Activated CD4-positive, alpha-beta T cell treated with anti-CD3 and anti-CD28 coated beads, Interleukin-2, amount 50 U/mL, for 24 hours (primary cell): ENCODE measurements at places on chromosomes 2 and 18.

GRCh38 chr2:222105046-222105445 is 193.8 kb downstream of the PAX3 start:
- DNase-seq: no peak

GRCh38 chr2:173990245-173990644 is 25.1 kb upstream of the SP3 start:
- DNase-seq: no peak

DNA sequence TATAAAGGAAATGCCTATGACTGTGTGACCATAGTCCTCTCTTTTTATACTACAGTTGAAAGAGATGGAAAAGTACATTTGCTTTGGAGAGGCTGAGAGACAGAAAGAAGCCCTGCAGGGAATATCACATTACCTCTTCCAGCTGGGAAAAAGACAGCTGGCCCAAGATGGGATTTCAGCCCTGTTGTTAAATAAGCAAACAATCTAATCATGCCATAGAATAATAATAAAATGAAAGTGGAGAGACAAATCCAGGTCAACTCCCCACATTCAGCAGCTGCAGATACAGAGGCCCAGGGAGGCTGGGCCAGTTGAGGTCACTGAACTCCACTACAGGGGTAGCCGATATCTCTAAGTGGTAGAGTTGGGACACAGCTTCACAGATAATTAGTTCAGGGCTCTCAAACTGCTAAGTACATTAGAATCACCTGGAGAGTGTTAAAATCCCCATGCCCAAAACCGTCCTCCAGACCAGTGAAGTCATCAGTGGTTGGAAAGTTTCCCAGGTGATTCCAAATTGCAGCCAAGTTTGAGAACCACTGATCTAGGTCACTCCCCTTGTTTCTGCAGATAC is 81.9 kb downstream of the MOGAT1 start:
- no peak for DNase-seq

DNA sequence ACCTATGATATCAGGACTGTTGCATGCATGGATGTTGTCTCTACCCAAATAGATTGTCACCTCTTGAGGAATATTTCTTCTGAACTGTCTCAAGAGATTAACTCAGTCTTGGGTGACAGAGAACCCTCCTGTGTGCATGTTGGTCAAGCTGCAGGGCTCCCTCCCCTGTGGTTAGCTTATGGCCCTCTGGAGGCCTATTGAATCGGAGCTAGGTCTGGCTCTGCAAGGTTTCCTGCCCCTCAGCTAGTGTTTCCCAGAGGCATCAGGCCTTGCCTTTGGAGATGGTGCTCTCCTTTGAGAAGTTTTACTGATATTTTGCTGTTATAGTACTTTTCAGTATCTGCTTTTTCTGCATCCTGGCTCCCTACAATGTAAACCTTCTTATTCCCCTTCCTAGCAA is 769.2 kb upstream of the FAM98A start:
- no peak for DNase-seq

DNA sequence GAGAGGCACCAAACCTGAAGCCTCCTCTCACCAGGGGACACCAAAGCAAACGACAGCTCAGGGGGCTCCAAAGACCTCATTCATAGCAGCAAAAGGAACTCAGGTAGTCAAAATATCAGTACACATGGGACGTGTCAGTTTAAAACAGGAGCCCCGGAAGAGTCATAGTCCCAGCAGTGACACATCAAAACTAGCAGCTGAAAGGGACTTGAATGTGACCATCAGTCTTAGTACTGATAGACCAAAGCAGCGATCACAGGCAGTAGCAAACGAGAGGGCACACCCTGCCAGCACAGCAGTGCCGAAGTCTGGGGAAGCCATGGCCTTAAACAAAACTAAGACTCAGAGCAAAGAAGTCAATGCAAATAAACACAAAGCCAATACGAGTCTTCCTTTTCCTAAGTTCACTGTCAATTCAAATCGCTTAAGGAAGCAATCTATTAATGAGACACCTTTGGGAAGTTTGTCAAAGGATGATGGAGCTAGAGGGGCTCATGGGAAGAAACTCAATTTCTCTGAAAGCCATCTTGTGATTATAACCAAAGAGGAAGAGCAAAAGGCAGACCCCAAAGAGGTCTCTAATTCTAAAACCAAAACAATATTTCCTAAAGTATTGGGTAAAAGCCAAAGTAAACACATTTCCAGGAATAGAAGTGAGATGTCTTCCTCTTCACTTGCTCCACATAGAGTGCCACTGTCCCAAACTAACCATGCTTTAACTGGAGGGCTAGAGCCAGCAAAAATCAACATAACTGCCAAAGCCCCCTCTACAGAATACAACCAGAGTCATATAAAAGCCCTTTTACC is 1.2 kb downstream of the GALNT5 start:
- DNase-seq: no peak

- no peak for DNase-seq
These were observed 322.9 kb upstream of the KCNJ3 start for GRCh38 chr2:154375579-154375931.

GRCh38 chr2:74179063-74179865 is 585 bp upstream of the MOB1A start:
- DNase-seq: no peak

- DNase-seq: no peak
These were observed 976.3 kb downstream of the TMEM182 start for GRCh38 chr2:103738108-103738507.

DNA sequence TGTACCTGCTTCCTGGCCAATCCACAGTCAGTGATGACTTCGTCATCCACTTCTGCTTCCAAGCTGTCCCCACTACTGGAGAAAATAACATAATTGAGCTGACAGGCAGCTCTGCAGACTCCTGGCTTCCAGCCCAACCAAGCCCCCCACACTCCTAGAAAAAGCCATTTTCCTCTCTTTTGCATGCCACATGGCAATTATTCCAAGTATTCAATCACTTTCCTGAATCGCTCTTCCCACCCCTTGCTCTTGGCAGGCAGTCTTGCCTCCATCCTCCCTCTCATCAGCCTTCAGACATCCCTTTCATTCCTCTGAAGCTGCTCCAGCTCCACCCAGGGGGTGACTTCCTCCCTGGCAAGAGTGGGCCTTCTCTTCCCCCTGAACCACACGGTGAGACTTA is 14.3 kb upstream of the ST8SIA5 start:
- DNase-seq: no peak

DNA sequence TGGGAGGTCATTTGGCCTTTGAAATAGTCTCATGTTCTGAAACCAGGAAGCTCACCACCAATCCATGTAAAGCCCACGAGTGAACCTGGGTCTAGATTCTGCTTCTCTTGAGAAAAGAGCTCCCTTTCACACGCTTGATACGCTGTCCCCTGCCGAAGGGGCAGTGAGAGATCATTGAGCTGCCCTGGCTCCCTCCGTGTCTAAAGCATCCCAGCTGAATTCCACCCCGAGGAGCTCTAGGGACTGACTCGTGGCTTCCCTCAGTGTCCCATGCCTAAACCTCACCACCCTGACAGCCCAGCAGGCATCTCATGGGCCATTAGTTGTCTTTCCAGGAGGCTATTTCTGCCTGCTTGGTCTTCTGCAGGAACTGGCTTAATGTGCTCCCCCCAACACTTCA is 68.6 kb downstream of the COL6A3 start:
- DNase-seq: no peak

DNA sequence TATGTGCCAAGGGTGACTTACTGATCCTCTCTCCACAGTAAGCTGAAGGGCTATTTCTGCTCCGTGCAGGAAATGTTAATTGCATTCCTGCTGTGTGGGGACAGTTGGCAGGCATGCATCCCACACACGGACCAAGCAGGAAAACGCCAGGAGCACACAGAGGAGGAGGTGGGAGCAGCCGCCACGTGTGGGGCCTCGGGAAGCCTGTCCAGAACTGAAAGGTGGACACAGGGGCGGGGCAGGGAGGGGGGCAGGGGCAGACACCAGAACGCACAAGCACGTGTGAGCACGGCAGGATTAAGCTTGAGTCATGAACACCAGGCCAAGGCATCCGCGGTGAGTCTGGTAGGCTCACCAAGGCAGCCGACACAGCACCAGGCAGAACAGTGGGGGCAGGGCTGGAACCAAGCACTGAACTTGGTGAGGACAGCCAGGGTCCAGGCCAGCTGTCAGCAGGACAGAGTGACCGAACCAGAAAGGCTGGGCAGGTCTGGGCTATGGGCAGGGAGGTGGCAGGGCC is 177.1 kb downstream of the EIPR1 start:
- DNase-seq: no peak

- no peak for DNase-seq
These were observed 38.2 kb downstream of the UBR3 start for GRCh38 chr2:169865492-169865891.

DNA sequence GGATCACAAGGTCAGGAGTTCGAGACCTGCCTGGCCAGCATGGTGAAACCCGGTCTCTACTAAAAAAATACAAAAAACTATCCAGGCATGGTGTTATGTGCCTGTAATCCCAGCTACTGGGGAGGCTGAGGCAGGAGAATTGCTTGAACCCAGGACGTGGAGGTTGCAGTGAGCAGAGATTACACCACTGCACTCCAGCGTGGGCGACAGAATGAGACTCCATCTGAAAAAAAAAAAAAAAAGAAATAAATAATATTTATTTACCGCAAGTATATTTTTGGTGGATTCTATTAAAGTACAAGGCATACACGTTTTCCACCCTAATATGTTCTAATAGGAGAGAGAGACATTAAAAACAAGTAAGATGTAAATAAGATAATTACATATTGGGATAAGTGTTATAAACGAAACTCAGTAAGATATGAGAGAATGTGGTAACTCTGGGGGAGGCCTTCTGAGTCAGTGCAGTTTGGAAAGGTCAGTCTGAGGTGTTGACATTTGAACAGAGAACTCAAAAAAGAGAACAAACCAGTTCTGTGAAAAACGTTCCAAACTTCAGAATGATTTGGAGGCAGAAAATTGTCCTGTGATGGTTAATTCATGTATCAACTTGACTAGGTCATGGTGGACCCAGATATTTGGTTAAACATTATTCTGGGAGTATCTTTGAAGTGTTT is 8.8 kb upstream of the POLI start:
- DNase-seq: no peak

DNA sequence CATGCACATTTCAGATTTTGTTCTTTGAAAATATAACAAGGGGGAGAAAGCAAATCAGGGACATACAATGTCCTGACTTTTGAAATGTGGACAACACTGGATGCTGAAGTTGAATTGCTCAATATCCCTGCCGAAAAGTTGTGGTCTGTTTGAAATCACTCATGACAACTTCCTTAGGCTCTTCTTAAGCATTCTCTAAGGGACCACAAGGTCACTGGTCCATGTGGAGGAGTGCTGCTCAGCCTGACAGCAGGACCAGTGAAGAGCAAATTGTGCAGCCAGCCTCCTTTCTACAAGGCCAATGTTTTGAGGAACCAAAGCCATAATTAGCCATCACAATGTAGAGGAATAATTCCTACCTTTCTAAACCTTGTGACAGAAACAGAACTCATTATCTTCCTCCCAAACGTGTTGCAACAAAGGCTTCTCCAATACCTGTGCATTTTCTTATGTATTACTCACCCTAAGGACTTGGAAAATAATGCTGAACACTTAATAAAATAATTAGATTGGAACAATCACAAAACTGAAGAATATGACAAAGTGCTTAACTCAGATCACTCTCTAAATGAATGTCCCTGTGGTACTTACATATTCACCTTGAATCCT is 1477.6 kb upstream of the NXPH2 start:
- no peak for DNase-seq

- no peak for DNase-seq
These were observed 16.7 kb upstream of the MRPL33 start for GRCh38 chr2:27754831-27755230.

GRCh38 chr2:150847578-150847977 is 360.1 kb upstream of the RND3 start:
- DNase-seq: no peak

DNA sequence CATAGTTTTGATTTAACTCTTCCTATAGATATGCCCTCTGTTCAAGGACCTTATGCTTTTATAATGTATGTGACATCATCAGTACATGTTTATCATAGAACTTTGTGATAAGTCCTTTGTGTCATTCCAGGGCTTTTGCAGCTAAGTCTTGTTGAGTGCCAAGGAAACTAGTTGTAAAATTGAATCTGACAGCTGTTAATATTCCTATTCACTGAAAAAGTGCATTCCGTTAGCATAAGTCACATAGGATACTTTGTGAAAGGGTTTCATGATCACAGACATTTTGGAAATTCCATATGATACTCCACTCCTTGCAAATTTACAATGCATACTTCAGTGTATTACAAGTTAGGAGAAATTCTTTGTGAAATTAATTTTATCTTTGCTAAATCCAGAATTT is 503.4 kb downstream of the CCDC85A start:
- no peak for DNase-seq

DNA sequence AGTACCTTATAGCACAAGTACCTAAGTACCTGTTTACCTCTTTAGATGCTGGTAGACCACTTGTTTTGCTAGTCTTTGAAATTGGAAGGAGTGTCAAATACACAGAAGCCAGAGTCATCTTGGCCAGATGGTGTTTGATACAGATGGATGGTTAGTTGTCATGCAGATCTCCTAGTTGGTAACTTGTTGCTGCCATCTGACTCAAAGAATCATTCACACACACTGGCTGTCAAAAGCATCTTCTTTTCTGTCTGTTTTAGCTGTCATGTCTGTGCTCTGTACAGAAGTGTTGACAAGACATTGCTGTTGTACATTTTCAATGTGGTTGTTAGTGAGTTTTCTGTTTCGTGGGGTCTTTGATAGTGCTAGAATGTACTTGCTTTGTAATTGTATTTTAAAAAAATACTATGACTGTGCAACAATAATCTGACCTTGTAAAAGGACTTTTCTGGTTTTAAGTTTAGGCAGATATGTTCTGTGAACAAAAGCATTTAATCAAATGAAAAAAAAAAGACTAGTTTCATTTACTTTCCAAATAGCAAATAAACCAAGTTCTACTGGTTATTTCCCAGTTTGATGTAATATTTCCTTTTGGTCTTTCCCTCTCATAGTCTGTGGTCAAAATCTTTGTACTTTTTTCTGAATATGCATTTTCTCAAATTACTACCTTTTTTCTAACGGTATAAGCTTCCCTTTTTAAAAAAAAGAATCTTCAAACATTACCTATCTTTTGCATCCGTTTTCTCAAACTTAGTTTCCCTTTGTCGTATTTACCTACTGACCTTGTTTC is 39.9 kb downstream of the TANK start:
- DNase-seq: no peak

GRCh38 chr2:174442546-174443510 is 44.0 kb downstream of the GPR155 start:
- no peak for DNase-seq

GRCh38 chr2:235721625-235722024 is 227.8 kb downstream of the AGAP1 start:
- DNase-seq: no peak
